ENCODE measurements at places on chromosomes 2 and 18. TPM values are rescaled to one million over a fixed set of nuclear protein-coding genes. Genes with fewer than 3 reads are reported as not detected.

OST4 gene
- 344 TPM for total RNA-seq

CLEC4F gene
- total RNA-seq: 3.7 TPM

RAB6D gene
- not detected for total RNA-seq

M1AP gene
- total RNA-seq: not detected

- DNase-seq: no peak
Measured at GRCh38 chr18:36314754-36315153, 17.2 kb downstream of the FHOD3 start.

GRCh38 chr2:16861530-16861929 lies 195.9 kb upstream of the CYRIA start:
- no peak for DNase-seq

- no peak for DNase-seq
Measured at GRCh38 chr2:145743011-145743410, 1223.1 kb upstream of the ZEB2 start.

GRCh38 chr2:191170773-191171172 lies 20.0 kb upstream of the STAT4 start:
- no peak for DNase-seq

GRCh38 chr18:63590373-63590772 lies 3.2 kb downstream of the SERPINB13 start:
- no peak for DNase-seq

- DNase-seq: no peak
Measured at GRCh38 chr2:105412584-105412983, 13.7 kb upstream of the FHL2 start.
